ENCODE measurements at places on chromosomes 5 and 9. TPM values are rescaled to one million over a fixed set of nuclear protein-coding genes. Genes with fewer than 3 reads are reported as not detected.

GRCh38 chr9:136361754-136362449, 1.6 kb downstream of the DNLZ start:
- DNase-seq = no peak

- DNase-seq = no peak
These were observed 443 bp downstream of the GABRB2 start for GRCh38 chr5:161546095-161546469.

DNA sequence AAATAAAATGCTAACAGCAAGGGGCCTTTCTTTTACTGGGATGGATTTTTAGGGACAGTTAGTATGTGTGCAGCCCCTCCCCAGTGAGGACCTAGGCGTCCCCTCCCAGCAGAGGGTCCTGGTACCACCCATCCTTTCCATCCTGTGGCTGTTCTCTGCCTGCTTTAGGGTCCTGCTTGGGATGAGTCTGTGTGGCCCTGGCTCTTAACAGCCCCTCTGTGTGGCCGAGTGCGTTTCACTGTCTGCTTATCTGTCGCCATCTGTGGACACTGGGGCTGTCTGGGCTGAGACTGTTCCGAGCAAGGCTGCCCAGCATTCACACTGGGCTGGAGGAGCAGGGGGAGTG, 17.0 kb downstream of the WNK2 start:
- DNase-seq = no peak

- DNase-seq = no peak
These were observed 34.4 kb upstream of the SARDH start for GRCh38 chr9:133772581-133772980.

- DNase-seq = no peak
These were observed 21.1 kb downstream of the SAR1B start for GRCh38 chr5:134611515-134611914.

- no peak for DNase-seq
These were observed 60.1 kb downstream of the PTPDC1 start for GRCh38 chr9:94144394-94144793.

- no peak for DNase-seq
These were observed 396.0 kb downstream of the MLLT3 start for GRCh38 chr9:20226345-20226744.

The KCNV2 gene
- total RNA-seq = not detected

The FAM78A gene
- 1.7 TPM for total RNA-seq

GRCh38 chr9:19137282-19137681, 10.0 kb upstream of the PLIN2 start:
- no peak for DNase-seq

All from occipital lobe (tissue), 3 donors.